ENCODE measurements at places on chromosomes 11 and 22.

- DNase-seq, result no peak
These were observed 940.0 kb downstream of the BRD1 start for GRCh38 chr22:48887394-48888332.

GRCh38 chr11:73394416-73395296 lies 18.5 kb downstream of the RELT start:
- DNase-seq, result no peak

DNA sequence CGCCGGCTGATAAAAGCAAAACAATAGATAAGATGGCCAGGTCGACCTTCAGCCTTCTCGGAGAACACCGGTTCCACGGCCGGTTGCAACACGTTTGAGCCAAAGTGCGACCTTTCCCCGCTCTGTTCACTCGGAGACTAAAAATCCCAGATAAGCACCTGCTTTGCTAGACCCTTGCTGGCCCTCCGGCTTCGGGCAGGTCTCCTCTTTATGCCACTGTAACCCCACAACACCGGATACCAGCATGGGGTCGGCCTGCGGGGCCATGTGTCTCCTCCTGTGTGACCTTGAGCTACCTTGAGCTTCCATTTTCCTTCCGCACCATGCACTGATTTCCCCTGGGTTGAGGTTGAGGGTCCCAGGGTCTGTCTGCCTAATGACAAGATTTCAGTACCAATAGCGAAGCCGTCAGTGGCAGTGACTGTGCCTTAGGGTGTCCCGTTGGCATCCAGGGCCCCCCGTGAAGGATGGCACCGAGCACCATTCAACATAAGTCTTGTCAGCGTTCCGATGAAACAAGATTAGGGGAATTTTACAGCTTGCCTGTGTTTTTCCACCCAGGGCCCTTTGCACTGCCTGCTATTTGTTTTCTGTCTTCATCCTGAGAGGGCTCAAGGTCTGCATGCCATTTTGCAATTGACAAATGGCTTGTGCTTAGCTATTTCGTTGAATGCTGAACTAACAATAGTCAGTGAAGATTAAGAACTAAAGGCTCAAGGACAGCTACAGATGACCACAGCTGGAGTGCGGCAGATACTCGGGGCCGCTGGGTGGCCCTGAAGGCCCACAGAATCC lies 118.6 kb downstream of the KCNQ1 start:
- no peak for DNase-seq

- no peak for DNase-seq
These were observed 46.1 kb downstream of the ZBTB16 start for GRCh38 chr11:114105611-114106010.

GRCh38 chr22:17235149-17235655 lies 16.0 kb upstream of the ADA2 start:
- no peak for DNase-seq

DNA sequence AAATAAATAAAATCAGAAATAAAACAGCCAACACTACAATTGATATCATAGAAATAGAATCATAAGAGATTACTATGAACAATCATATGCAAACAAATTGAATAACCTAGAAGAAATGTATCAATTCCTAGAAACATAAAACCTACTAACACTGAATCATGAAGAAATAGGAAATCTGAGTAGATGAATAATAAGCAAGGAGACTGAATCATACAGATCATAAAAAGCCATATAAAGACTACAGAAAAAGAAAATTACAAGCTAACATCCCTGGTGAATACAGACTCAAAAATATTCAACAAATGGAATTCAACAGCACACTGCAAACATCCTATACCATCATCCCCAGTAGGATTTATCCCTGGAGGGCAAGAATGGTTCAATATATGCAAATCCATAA lies 135.6 kb downstream of the SBF2 start:
- DNase-seq, result no peak

GRCh38 chr22:42419243-42419881 lies 12.8 kb downstream of the NFAM1 start:
- no peak for DNase-seq

DNA sequence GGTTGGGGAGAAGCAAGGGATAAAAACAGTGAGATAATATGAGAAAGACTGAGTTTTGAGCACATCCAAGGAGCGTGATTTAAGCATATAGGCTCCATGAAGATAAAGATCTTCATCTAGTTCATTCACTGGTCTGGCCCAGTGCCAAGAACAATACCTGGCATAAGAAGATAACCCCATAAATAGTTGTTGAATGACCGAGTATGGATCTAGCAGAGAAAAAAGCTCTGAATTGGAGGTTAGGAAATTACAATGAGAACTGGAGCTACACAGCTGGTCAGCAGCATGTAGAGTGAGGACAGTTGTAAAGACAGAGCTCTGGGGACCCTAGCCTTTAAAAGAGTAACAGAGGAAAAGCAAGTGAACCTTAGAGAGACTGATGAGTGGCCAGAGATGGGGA lies 33.0 kb upstream of the PAK1 start:
- DNase-seq, result no peak

DNA sequence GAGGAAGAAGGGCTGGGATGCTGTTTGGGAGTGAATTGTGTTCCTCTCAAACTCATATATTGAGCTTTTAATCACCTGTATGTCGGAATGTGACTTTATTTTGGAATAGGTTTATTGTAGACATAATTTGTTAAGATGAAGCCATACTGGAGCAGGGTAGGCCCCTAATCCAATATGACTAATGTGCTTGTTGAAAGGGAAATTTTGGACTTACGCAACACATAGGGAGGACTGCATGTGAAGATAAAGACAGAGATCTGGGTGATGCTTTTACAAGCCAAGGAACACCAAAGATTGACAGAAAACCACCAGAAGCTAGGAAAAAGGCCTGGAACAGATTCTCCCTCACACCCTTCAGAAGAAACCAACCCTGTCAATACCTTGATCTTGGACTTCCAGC lies 43.2 kb upstream of the OVCH2 start:
- no peak for DNase-seq

GRCh38 chr11:90818196-90818745 lies 595.4 kb upstream of the CHORDC1 start:
- no peak for DNase-seq

GRCh38 chr22:33883561-33883960 lies 36.7 kb downstream of the LARGE1 start:
- DNase-seq, result no peak

DNA sequence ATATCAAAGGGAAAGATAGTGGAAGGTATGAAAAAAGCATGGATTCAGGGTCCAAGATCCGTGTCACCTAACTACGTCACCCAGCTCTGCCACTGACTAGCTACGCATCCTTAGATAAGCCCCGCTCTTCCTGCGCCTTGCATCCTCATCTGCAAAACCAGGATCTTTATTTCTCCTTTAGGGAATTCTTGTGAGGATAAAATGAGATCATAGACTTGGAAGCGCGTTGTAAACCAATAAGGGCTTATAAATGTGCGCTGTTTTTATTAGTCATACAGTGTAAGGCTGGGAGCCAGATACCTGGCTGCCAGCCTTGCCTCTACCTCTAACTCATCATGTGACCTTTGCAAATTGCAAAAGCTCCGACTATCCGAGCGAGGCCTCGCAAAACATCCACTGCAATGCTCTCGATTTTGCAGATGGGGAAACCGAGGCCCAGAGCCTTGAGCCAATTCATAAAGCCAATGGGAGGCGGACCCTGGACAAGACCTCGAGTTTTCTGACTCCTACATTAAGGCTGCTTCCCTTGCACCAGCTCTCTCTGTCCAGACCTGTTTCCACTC lies 753 bp downstream of the PRPF19 start:
- DNase-seq, result no peak

DNA sequence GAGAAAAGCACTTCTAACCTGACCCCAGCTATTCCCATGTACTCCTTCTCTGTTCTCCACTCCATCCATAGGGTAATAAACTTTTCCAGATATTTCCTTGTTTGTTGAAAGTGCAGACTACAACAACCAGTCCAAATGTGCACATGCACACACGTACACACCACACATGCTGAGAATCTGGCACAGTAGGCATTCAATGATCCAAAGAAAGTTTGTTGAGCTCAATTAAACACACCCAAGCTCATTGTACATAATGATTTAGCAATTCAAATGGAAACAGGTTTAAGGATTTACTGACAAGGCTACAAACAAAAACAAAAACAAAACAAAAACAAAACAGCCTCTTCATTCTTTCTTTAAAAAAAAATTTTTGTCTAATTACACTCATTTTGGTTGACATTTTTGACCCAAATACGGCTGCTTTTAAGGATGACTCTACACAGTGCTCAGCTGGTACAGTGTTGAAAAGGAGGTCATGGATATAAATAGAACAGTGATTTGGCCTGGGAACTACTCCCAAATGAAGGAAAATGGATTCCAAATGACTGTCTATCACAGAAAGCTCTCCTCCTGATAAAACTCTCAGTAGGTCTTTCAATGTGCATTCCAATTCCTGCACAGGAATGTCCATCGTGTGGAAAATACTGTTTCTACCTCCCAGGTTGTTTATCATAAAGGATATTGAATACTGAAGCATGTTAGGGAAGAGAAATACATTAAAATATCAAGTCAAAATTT lies 232.2 kb downstream of the GUCY1A2 start:
- no peak for DNase-seq

- no peak for DNase-seq
These were observed 22.9 kb downstream of the TNKS1BP1 start for GRCh38 chr11:57301711-57302423.

- DNase-seq, result no peak
These were observed 455.3 kb downstream of the SOX6 start for GRCh38 chr11:15901054-15901453.

DNA sequence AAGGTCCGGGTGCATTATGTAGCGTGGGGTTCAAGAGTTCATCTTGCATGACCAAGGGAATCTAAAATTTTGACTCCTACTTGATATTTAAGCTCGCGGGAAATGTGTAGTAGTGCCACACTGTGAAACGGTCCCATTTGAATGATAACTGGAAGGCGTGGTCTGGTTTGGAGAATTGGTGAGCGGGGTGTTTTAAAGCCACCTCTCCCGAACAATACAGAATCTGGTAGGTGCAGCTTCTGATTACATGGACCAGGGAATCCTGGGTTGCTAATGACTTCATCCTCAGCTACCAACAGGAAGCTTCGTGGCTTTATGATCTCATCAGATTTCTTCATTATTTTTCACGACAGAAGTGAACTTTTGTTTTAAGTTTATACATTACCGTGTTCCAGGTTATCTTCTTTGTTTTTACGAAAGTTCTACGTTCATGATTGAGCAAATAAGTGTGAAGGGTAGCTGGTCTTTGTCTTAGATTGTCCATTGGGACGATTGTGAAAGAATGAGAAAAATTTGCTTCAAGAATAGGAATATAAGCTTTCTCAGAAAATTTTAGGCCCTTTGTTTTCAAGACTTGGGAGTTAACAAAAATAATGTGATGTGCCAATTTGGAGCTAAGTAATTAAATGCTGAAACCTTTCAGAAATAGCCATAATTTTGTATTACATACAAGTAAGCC lies 1.7 kb downstream of the QSER1 start:
- DNase-seq, result no peak

GRCh38 chr11:58845386-58845785 lies 882 bp upstream of the GLYATL2 start:
- DNase-seq, result no peak

DNA sequence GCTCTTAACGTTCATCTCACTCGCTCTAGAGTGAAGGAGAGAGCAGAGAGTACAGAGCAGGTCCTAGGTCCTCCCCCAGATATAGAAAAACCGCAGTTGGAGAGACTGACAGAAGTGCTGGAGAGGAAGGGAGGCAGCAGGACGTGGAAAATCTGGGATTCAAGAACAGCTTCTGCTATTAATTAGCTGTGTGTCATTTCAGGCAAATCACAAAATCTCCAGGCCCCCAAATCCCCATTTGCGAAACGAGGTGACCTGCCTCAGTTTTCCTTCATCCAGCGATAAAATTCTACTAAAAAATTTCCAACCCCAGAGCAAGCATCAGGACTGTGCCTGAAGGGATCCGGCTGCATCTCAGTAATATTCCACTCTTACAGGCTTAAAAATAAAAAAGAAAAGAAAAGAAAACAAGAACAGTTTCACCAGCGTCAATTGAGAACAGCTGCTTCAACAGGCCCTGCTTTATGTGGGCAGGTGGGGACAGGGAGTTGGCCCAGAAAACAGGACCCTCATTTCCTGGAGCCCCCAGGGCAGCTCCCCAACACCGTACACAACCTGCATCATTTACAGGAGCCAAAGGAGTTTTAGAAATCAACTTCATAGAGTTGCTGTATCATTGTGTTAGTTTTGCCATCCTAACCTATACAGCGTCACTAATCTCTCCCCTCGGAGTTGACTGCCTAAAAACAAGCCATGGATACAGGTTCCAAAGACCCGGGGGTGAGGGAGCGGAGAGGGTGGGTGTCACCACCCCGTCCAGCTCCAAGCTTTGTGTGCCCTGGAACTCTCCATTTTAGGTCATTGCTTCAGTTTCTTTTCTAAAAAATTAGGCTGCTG lies 2.3 kb upstream of the MALAT1 start:
- DNase-seq, result no peak

DNA sequence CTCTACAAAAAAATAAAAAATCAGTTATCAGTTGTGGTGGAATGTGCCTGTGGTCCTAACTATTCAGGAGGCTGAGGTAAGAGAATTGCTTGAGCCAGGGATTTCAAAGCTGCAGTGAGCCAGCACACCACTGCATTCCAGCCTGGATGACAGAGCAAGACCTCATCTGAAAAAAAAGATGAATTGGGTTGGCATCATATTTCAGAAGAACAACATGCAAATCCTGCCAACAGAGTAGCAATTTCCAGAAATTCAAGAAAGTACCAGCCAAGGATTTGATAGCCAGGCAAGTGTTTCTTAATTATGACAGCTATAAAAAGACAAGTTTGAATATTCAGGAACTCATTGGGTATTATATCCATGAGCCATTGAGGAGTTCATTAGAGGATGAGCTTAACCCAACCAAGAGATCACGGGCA lies 75.2 kb downstream of the USP47 start:
- no peak for DNase-seq

DNA sequence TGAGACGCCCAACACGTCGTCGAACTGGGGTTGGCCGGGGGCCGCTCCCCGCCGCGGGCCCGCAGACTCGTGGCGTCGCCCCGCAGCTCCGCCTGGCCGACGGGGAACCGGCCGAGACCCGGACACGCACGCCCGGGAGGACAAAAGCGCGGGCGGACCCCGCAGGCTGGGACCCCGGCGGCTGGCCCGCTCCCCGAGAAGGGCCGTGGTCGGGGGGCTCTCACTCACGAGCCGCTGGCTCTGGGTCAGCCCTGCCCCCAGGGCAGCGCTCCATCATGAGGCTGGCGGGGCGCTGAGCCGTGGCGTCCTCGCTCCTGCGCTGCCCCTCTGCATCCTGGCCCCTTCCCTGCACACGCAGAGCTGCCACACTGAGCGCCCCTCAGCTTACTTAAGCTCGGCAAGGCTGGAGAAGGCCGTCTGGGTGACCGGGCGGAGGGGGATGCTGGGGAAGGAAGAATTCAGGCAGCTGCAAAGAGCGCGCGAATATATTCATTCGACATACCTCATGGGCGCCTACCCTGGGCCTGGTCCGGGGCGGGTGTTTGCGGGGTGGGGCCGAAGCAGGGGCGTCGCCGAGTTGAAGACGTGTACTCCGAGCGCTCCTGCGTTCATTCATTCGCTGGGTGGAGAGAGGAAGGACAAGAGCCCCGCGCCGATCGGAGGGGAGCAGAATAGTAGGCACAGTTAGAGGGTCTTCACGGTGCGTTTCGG lies 579 bp upstream of the CYB5R2 start:
- no peak for DNase-seq

Measured in cortex of kidney (tissue), 1 donor.